ENCODE measurements at places on chromosomes 13 and 19. TPM values are rescaled to one million over a fixed set of nuclear protein-coding genes. Genes with fewer than 3 reads are reported as not detected.

Gene ACTMAP
- total RNA-seq: 0.53 TPM

Gene ZNF529
- 7.0 TPM for total RNA-seq

Gene ZNF729
- total RNA-seq: not detected

Gene SIGLEC7
- not detected for total RNA-seq

Gene SERPINE3
- total RNA-seq: not detected

Gene TEX30
- 18.2 TPM for total RNA-seq

Data from aortic smooth muscle cell (primary cell).